ENCODE measurements at places on chromosomes 2 and 18. TPM values are rescaled to one million over a fixed set of nuclear protein-coding genes. Genes with fewer than 3 reads are reported as not detected.

CTAGE1 gene
- total RNA-seq, result 0.11 TPM

POU3F3 gene
- not detected for total RNA-seq

NEUROD1 gene
- total RNA-seq, result not detected

KCNG2 gene
- total RNA-seq, result not detected

RMDN2 gene
- 5.8 TPM for total RNA-seq

C2orf49 gene
- total RNA-seq, result 9.0 TPM

PDK1 gene
- total RNA-seq, result 22.7 TPM

GRCh38 chr2:20334605-20335203, 15.9 kb downstream of the PUM2 start:
- no peak overlapping the region for H3K4me3 ChIP-seq
- H3K36me3 ChIP-seq, result no peaks in the 10 kb centered on the region
- no peaks in the 10 kb centered on the region for H3K27me3 ChIP-seq

- no peaks in the 10 kb centered on the region for H3K27me3 ChIP-seq
- no peak overlapping the region for H3K4me3 ChIP-seq
- no peak for DNase-seq
- no peak overlapping the region for H3K27ac ChIP-seq
- no peaks in the 10 kb centered on the region for H3K36me3 ChIP-seq
Measured at GRCh38 chr18:10387399-10387798, 67.0 kb upstream of the APCDD1 start.

- no peak for DNase-seq
- H3K27ac ChIP-seq, result no peak overlapping the region
- no peak overlapping the region for H3K4me3 ChIP-seq
- peaks cover 16% of the 10 kb centered on the region for H3K4me1 ChIP-seq
- no peaks in the 10 kb centered on the region for H3K27me3 ChIP-seq
Measured at GRCh38 chr18:5558851-5559250, 15.1 kb upstream of the EPB41L3 start.

- H3K4me3 ChIP-seq, result no peak overlapping the region
- peaks cover 5% of the 10 kb centered on the region for H3K27me3 ChIP-seq
- no peak for DNase-seq
- no peaks in the 10 kb centered on the region for H3K36me3 ChIP-seq
- H3K27ac ChIP-seq, result no peak overlapping the region
- H3K4me1 ChIP-seq, result no peaks in the 10 kb centered on the region
Measured at GRCh38 chr2:86686905-86687304, 33.2 kb upstream of the RMND5A start.

GRCh38 chr2:123045713-123046112, 979.4 kb upstream of the CNTNAP5 start:
- H3K27me3 ChIP-seq, result no peaks in the 10 kb centered on the region
- H3K4me3 ChIP-seq, result no peak overlapping the region
- H3K4me1 ChIP-seq, result no peaks in the 10 kb centered on the region
- no peak overlapping the region for H3K27ac ChIP-seq

GRCh38 chr2:189798312-189799029, 14.2 kb downstream of the PMS1 start:
- peaks cover 19% of the 10 kb centered on the region for H3K4me1 ChIP-seq
- H3K27ac ChIP-seq, result peak overlapping the region; percentile 13
- no peaks in the 10 kb centered on the region for H3K27me3 ChIP-seq

GRCh38 chr2:140654565-140654964, 1476.3 kb downstream of the LRP1B start:
- H3K36me3 ChIP-seq, result no peaks in the 10 kb centered on the region
- no peaks in the 10 kb centered on the region for H3K27me3 ChIP-seq
- DNase-seq, result no peak
- no peak overlapping the region for H3K4me3 ChIP-seq
- H3K4me1 ChIP-seq, result no peaks in the 10 kb centered on the region
- H3K27ac ChIP-seq, result no peak overlapping the region

- no peaks in the 10 kb centered on the region for H3K27me3 ChIP-seq
- no peak overlapping the region for H3K4me3 ChIP-seq
- H3K4me1 ChIP-seq, result peaks cover 22% of the 10 kb centered on the region
- H3K36me3 ChIP-seq, result no peaks in the 10 kb centered on the region
- no peak overlapping the region for H3K27ac ChIP-seq
- DNase-seq, result no peak
Measured at GRCh38 chr18:22829781-22830180, 103.3 kb upstream of the RBBP8 start.

DNA sequence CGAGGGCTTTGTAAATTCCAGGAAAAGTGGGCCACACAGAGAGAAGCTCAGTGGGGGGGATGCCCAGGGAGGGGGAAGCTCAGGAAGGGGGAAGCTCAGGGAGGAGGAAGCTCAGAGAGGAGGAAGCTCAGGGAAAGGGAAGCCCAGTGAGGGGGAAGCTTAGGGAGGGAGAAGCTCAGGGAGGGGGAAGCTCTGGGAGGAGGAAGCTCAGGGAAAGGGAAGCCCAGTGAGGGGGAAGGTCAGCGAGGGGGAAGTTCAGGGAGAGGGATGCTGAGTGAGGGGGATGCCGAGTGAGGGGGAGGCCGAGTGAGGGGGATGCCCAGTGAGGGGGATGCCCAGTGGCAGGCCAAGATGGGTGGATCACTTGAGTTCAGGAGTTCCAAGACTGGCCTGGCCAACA, 821 bp upstream of the CHRNG start:
- no peaks in the 10 kb centered on the region for H3K4me1 ChIP-seq
- no peaks in the 10 kb centered on the region for H3K27me3 ChIP-seq
- no peak overlapping the region for H3K4me3 ChIP-seq
- H3K27ac ChIP-seq, result no peak overlapping the region
- DNase-seq, result no peak

DNA sequence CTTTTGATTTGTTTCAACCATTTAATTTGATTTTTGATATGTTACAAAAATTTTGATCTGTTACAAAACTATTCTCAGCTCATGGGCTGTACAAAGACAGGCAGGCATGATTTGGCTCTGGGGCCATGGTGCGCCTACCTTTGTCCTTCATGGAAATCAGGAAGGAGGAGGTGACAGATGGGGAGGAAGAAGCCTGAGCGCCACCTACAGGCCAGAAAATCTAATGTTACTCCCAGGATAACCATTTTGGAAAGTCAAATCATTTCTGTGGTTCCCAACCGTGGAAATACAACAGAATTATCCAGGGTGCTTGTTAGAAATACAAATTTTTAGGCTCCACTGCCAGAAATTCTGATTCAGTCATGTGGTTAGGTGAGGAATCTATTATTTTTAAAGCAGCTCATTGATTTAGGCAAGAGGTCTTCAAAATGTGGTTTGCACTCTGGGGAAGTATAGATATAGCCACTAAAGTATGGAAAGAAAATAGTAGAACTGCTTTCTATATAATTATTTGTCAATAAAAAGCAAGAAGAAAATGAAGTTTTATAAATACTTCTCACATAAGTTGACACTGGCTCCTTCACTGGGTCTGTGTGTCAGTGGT, 93.9 kb downstream of the EVA1A start:
- no peaks in the 10 kb centered on the region for H3K27me3 ChIP-seq
- no peaks in the 10 kb centered on the region for H3K36me3 ChIP-seq
- peaks cover 5% of the 10 kb centered on the region for H3K4me1 ChIP-seq

DNA sequence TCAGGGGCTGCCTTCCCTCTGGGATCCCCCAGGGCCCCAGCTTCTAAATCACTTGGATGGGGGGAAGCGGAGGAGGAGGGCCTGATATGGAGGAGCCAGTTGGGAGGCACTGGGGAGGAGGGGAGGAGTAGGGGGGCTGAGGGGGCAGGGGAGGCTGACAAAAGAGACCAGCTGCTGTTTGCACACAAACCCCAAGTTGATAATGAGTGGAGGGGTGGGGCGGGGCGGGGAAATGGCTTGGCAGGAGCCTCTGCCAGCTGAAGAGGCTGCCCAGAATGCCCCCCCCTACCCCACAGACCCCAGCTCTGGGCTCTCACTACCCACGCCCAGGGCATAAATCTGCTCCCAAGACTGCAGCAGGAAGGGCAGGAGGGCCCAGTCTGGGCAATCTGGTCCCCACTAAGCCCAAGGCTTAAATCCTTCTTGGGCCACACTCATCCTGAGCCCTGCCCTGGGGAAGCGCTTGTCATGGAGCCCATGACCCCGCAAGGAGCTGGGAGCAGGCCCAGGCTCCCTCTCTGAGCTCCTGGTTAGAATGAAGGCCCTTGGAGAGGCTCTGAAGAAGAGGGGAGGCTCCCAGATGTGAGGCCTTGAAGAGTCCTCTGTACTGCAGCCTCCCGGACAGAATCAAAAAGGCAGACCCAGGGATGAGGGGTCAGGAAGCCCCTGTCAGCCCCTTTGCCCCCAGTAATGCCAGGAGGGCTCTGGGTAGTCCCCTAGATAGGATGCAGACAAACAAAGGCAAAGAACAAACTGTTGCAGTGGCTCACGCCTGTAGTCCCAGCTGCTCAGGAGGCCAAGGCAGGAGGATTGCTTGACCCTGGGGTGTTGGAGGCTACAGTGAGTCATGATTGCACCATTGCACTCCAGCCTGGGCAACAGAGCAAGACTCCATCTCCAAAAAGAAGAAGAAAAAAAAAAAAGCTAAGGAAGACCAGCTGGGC, 24.8 kb upstream of the PTMA start:
- H3K27ac ChIP-seq, result no peak overlapping the region
- no peak overlapping the region for H3K4me3 ChIP-seq
- no peaks in the 10 kb centered on the region for H3K36me3 ChIP-seq
- DNase-seq, result no peak
- 0 out of 2 replicates have a peak, but pooled peaks cover 2% of the 10 kb centered on the region for H3K4me1 ChIP-seq

DNA sequence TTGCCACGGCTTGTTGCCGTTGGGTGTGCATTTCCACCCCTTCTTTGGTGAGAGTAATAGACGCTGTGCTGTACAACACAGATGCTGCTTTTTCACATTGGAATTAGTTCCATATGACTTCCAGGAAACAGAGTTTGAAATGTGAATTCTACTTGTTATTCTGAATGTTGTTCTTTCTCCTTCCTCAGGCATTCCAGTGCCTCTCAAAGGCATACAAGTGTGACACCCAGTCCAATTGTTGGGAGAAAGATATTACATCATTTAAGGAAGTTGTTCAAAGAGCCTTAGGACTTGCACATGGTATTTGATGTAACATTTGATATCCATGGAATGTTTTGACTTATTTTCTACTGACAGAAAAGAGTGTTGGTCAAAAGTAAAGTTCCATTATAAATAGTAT, 134.4 kb upstream of the LTBP1 start:
- no peak for DNase-seq
- H3K4me3 ChIP-seq, result no peak overlapping the region
- H3K4me1 ChIP-seq, result peaks cover 5% of the 10 kb centered on the region
- no peak overlapping the region for H3K27ac ChIP-seq
- no peaks in the 10 kb centered on the region for H3K27me3 ChIP-seq
- no peaks in the 10 kb centered on the region for H3K36me3 ChIP-seq

GRCh38 chr2:239928391-239929350, 96.5 kb downstream of the NDUFA10 start:
- H3K36me3 ChIP-seq, result no peaks in the 10 kb centered on the region
- no peak overlapping the region for H3K27ac ChIP-seq
- H3K4me3 ChIP-seq, result no peak overlapping the region

DNA sequence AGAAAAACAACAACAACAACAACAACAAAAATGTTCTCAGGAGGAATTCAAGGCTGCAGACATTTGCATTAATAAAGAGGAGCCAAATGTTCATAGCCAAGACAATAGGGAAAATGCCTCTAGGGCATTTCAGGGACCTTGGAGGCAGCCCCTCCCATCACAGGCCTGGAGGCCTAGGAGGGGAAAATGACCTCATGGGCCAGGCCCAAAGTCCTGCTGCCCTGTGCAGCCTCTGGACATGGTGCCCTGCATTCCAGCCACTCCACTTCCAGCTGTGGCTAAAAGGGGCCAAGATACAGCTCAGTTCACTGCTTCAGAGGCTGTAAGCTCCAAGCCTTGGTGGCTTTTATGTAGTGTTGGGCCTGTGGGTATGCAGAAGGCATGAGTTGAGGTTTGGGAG, 314.5 kb downstream of the CYRIA start:
- H3K27me3 ChIP-seq, result no peaks in the 10 kb centered on the region
- no peak overlapping the region for H3K27ac ChIP-seq
- no peaks in the 10 kb centered on the region for H3K36me3 ChIP-seq
- H3K4me1 ChIP-seq, result no peaks in the 10 kb centered on the region
- no peak for DNase-seq

DNA sequence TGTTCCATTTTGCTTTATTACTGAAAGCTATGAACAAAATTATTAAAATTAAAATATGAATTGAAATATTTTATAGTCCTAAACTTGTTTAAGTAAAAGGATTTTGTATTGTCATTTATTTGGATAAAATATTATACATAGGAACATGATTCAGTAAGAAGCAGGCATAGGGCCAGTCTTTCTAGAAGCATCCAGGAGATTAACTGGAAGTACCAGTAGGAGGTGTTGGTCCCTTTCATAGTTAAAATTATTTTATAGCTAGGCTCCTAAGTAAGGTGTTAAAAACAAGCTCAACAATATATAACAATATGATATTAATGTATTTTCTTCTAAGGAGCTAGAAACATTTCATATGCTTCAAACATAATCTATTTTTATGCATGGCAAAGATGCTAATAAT, 43.7 kb downstream of the FIGN start:
- DNase-seq, result peak; percentile 22
- no peak overlapping the region for H3K27ac ChIP-seq
- no peaks in the 10 kb centered on the region for H3K4me1 ChIP-seq
- H3K36me3 ChIP-seq, result no peaks in the 10 kb centered on the region

DNA sequence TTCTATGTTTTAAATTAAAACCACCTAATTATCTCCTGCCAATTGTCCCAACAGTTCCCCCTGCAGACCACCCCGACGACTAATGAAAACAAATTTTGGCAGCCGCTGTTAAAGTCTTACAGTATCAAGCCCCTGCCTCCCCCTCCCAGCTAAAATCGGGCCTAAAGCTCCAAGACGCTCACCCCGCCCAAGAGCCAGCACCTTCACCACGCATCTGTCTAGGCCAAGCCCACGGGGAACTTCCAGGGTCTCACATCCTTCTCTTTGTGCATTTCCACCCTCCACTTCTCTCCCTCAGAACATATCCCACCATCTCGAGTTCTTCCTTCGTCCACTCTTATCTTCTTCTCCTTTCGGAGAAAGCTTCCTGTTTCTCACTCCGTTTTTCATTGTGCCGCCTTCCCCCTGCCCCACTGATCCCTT, 445 bp downstream of the PRPF40A start:
- H3K36me3 ChIP-seq, result peaks cover 27% of the 10 kb centered on the region
- H3K4me3 ChIP-seq, result peak overlapping the region; percentile 97
- H3K27me3 ChIP-seq, result no peaks in the 10 kb centered on the region
- DNase-seq, result peak; percentile 55
- H3K27ac ChIP-seq, result peak overlapping the region; percentile 91
- H3K4me1 ChIP-seq, result peaks cover 22% of the 10 kb centered on the region

DNA sequence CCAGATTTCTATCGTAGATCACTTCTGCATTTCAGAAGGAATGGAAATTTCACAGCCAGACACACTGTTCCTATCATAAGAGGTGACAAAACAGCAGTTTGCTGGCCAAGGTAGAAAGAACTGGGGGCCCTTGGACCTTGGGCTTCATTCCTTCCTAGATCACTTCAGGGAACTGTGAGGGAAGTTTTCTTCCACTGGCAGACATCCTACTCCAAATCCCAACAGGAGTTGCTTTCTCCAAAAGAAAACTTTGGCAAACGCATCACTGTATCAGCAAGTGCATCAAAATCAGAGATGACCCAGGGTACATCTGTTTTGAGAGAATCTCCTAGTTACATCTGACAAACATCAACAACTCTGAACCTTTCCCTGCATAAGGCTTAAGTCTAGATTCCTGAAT, 348.4 kb upstream of the KLHL29 start:
- H3K27ac ChIP-seq, result no peak overlapping the region
- H3K4me3 ChIP-seq, result no peak overlapping the region
- H3K27me3 ChIP-seq, result no peaks in the 10 kb centered on the region
- DNase-seq, result no peak
- no peaks in the 10 kb centered on the region for H3K4me1 ChIP-seq

Measured in GM23248 (cell line).